Activated T-helper 2 cell treated with anti-CD3 and anti-CD28 coated beads, Interferon-gamma antibody, Interleukin-2, Interleukin-4, amounts not matched to agents 10 μg/mL and 5 μg/mL and 100 μg/mL, durations not matched to agents 14 hours and 24 hours and 36 hours (primary cell): ENCODE measurements at places on chromosomes 4 and X. TPM values are rescaled to one million over a fixed set of nuclear protein-coding genes. Genes with fewer than 3 reads are reported as not detected.

The RBM10 gene
- 65.7 and 69.2 TPM in 2 replicates for total RNA-seq

DNA sequence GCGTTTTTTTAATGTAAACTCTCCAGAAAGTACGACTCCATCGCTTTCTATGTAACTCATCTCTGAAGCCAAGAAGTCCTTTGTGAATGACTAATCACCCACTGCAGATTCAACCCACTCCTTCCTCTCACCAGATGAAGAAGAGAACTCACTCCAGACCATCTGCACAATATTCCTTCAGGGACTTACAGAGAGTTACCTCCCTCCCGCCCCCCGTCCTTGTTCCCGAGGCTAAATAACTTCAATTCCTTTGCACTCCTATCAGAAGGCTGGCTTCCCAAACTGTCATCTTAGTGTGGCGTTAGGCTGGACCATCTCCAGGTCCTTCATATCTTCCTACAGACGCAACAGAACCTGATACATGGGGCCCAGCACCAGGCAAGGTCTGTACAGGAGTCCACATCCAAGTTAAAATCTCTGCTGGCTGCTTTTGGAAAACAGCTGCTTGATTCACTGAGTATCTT, 82.4 kb downstream of the AFAP1 start:
- no peak for DNase-seq
- H3K27me3 ChIP-seq, result no peaks in the 10 kb centered on the region
- peaks cover 61% of the 10 kb centered on the region for H3K4me1 ChIP-seq
- peaks cover 46% of the 10 kb centered on the region for H3K36me3 ChIP-seq

DNA sequence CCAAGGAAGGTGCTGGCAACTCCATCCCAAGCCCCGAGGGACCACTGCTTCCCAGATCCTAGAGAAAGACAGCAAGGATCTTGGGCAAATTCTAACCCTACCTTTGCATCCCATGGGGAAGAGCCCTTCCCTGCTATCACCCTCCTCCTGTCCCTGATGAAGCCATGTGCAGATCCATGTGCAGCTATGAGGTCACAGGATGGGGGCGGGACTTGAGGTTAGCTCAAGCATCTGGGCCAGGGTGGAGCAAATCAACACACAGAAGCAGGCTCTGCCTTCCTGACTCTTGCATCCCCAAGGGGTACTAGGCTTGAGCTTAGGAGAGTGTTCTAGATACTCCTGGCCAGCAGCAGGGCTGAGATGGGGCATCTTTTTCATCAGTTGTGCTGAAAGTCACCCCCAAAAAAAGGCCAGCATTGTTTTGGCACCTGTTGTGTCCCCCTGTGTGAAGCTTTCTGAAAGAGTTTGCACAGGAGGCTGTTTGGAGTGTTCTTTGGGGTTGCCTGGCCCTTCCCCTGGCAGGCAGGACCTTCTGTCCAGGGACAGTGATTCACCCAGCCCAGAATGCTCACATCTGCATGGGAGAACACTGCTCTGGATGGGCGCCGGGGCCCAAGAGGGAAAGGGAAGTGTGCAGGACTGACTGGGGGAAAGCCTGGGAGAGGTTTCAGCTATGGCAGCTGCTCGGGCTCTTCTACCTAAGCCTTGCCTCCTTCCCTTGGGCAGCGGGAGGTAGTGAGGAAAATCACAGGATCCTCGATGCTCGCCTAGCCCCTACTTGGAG, 50.8 kb downstream of the PRPS1 start:
- no peaks in the 10 kb centered on the region for H3K27me3 ChIP-seq
- H3K4me3 ChIP-seq, result peak overlapping the region; percentile 17
- peaks cover 53% of the 10 kb centered on the region for H3K4me1 ChIP-seq
- peak; percentile 72 for DNase-seq

The OTUD6A gene
- total RNA-seq, result not detected in 2 replicates

The CYP4V2 gene
- 8.5 and 8.9 TPM in 2 replicates for total RNA-seq

GRCh38 chrX:85115252-85115651, 111.6 kb downstream of the APOOL start:
- no peak overlapping the region for H3K4me3 ChIP-seq
- H3K4me1 ChIP-seq, result no peaks in the 10 kb centered on the region
- H3K36me3 ChIP-seq, result no peaks in the 10 kb centered on the region
- no peak for DNase-seq
- no peak overlapping the region for H3K27ac ChIP-seq

- no peaks in the 10 kb centered on the region for H3K36me3 ChIP-seq
- no peak for DNase-seq
- H3K27me3 ChIP-seq, result no peaks in the 10 kb centered on the region
- H3K4me1 ChIP-seq, result no peaks in the 10 kb centered on the region
- H3K4me3 ChIP-seq, result no peak overlapping the region
These were observed 242.4 kb downstream of the ARHGAP24 start for GRCh38 chr4:85717351-85717750.

The CT55 gene
- not detected in 2 replicates for total RNA-seq

The BMP2K gene
- total RNA-seq, result 12.6 and 14.6 TPM in 2 replicates

GRCh38 chr4:53500546-53500945, 90.7 kb downstream of the LNX1 start:
- no peaks in the 10 kb centered on the region for H3K27me3 ChIP-seq
- H3K36me3 ChIP-seq, result no peaks in the 10 kb centered on the region

GRCh38 chrX:136608295-136608933, 39.5 kb upstream of the CD40LG start:
- no peak overlapping the region for H3K4me3 ChIP-seq
- H3K27me3 ChIP-seq, result no peaks in the 10 kb centered on the region
- peak overlapping the region; percentile 73 for H3K27ac ChIP-seq

- no peak overlapping the region for H3K4me3 ChIP-seq
- H3K27ac ChIP-seq, result no peak overlapping the region
- no peaks in the 10 kb centered on the region for H3K4me1 ChIP-seq
- no peaks in the 10 kb centered on the region for H3K27me3 ChIP-seq
- DNase-seq, result no peak
These were observed 15.5 kb downstream of the LONRF3 start for GRCh38 chrX:118989886-118990285.

DNA sequence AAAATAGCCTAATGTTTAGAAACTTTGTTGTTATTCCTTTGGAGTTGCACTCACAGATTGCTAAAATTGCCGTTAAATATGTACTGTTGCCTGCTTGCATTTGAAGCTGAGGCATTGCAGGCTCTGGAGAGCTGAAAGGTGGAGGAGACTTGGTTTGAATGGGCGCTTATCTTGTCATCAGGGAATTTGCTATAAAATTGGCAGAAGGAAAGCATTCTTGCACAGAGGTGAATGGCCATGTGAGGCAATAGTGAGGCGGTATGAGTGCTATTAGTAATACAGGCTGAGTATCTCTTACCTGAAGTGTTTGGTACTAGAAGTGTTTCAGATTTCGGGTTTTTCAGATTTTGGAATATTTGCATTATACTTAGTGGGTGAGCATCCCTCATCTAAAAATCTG, 41.3 kb downstream of the TRAPPC11 start:
- no peak overlapping the region for H3K4me3 ChIP-seq
- no peak overlapping the region for H3K27ac ChIP-seq
- no peak for DNase-seq
- peaks cover 75% of the 10 kb centered on the region for H3K36me3 ChIP-seq
- H3K4me1 ChIP-seq, result no peaks in the 10 kb centered on the region
- no peaks in the 10 kb centered on the region for H3K27me3 ChIP-seq

GRCh38 chr4:66688674-66689073, 856.6 kb downstream of the CENPC start:
- no peaks in the 10 kb centered on the region for H3K27me3 ChIP-seq
- no peak overlapping the region for H3K4me3 ChIP-seq
- H3K36me3 ChIP-seq, result no peaks in the 10 kb centered on the region
- no peak for DNase-seq

The RNF212 gene
- total RNA-seq, result 0.62 and 0.85 TPM in 2 replicates

The DUSP9 gene
- total RNA-seq, result 0.11 and 0.16 TPM in 2 replicates

The DMP1 gene
- total RNA-seq, result not detected in 2 replicates

- H3K4me3 ChIP-seq, result no peak overlapping the region
- H3K27ac ChIP-seq, result no peak overlapping the region
- no peak for DNase-seq
- H3K4me1 ChIP-seq, result peaks cover 10% of the 10 kb centered on the region
These were observed 52.4 kb downstream of the SCFD2 start for GRCh38 chr4:53313510-53313909.

GRCh38 chrX:9676738-9677097, 88.9 kb downstream of the GPR143 start:
- peak overlapping the region; percentile 71 for H3K27ac ChIP-seq
- no peak overlapping the region for H3K4me3 ChIP-seq
- H3K36me3 ChIP-seq, result peaks cover 78% of the 10 kb centered on the region
- no peaks in the 10 kb centered on the region for H3K27me3 ChIP-seq

The CTAG1A gene
- not detected in 2 replicates for total RNA-seq

The MXRA5 gene
- total RNA-seq, result not detected in 2 replicates

DNA sequence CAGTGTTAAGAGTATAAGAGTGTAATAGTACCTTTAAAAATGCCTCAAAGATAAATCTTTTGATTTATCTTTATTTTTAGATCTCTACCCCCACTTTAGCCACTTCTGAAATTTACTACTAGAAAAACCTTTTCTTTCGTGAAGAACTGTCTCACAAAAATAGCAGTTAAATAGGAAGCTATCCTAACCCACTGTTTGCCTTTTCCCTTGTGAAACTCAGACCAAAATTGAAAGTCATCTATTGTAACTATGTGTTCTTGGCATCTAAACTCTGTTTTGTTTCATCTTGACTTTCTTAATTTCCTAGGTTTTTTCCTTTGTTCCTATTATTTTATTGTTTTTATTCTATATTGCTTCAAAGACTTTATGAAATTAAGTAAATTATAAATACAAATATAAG, 7.8 kb upstream of the TMEM144 start:
- no peak for DNase-seq
- H3K27me3 ChIP-seq, result no peaks in the 10 kb centered on the region
- no peak overlapping the region for H3K27ac ChIP-seq
- no peaks in the 10 kb centered on the region for H3K36me3 ChIP-seq

GRCh38 chrX:153882086-153882498, 3.9 kb downstream of the L1CAM start:
- peaks cover 16% of the 10 kb centered on the region for H3K27me3 ChIP-seq
- H3K36me3 ChIP-seq, result no peaks in the 10 kb centered on the region
- H3K4me1 ChIP-seq, result peaks cover 15% of the 10 kb centered on the region
- no peak overlapping the region for H3K4me3 ChIP-seq
- H3K27ac ChIP-seq, result no peak overlapping the region

The TLR10 gene
- total RNA-seq, result not detected in 2 replicates

GRCh38 chr4:124191329-124191728, 521.2 kb downstream of the ANKRD50 start:
- H3K4me1 ChIP-seq, result no peaks in the 10 kb centered on the region
- H3K4me3 ChIP-seq, result no peak overlapping the region

DNA sequence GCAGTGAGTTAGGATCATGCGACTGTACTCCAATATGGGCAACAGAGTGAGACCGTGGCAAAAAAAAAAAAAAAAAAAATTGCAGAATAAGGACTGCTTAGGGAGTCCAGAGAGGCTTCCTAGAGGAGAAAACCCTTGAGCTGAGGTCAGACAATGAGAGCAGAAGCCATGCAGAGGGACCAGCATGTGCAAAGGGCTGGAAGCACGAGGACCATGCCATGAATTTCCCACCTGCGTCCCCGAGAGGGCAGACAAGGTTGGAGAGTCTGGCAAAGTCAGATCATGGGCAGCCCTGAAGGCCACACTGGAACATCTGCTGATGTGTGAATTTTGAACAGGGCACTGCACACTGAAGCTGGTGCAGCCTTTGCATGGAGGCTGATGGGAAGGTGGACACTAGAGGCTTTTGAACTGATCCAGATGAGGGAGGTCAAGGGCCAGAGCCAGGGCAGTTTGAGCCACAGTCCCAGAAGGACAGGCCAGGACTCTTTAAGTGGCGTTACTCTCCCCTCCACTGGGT, 6.5 kb upstream of the JAKMIP1 start:
- H3K27me3 ChIP-seq, result peaks cover 10% of the 10 kb centered on the region
- H3K4me1 ChIP-seq, result no peaks in the 10 kb centered on the region
- no peak overlapping the region for H3K4me3 ChIP-seq
- no peaks in the 10 kb centered on the region for H3K36me3 ChIP-seq

- no peak for DNase-seq
- H3K4me1 ChIP-seq, result peaks cover 3% of the 10 kb centered on the region
- H3K27me3 ChIP-seq, result no peaks in the 10 kb centered on the region
- H3K27ac ChIP-seq, result no peak overlapping the region
- H3K36me3 ChIP-seq, result peaks cover 27% of the 10 kb centered on the region
- H3K4me3 ChIP-seq, result peak overlapping the region; percentile 58
These were observed 860 bp downstream of the FAM50A start for GRCh38 chrX:154444755-154445246.

GRCh38 chr4:107349266-107349665, 313.2 kb upstream of the DKK2 start:
- DNase-seq, result no peak
- no peak overlapping the region for H3K4me3 ChIP-seq
- H3K27me3 ChIP-seq, result no peaks in the 10 kb centered on the region
- no peaks in the 10 kb centered on the region for H3K36me3 ChIP-seq
- H3K27ac ChIP-seq, result no peak overlapping the region

The GYPB gene
- not detected in 2 replicates for total RNA-seq

The GLOD5 gene
- not detected in 2 replicates for total RNA-seq

DNA sequence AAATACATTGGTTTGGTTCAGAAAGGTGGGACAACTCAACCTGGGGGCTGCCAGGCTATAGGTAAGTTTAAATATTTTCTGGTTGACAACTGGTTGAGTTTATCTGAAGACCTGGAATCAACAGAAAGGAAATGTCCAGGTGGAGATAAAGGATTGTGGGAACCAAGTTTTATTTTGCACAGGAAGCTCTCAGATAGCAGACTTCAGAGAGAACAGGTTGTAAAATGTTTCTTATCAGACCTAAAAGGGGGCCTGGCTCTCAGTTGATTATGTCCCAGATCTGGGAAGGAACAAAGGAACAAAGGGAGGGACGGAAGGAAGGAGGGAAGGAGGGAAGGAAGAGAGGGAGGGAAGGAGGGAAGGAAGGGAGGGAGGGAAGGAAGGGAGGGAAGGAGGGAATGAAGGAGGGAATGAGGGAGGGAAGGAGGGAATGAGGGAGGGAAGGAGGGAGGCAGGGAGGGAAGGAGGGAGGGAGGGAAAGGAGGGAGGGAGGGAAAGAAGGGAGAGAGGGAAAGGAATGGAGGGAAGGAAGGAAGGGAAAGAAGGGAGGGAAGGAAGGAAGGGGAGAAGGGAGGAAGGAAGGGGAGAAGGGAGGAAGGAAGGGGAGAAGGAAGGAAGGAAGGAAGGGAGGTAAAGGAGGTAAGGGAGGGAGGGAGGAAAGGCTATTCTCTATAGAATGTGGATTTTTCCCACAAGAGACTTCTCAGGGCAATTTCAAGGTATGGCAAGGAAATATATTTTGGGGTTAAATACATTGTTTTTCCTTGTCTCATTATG, 186.7 kb downstream of the DHRSX start:
- peaks cover 13% of the 10 kb centered on the region for H3K36me3 ChIP-seq
- H3K27ac ChIP-seq, result no peak overlapping the region
- H3K27me3 ChIP-seq, result no peaks in the 10 kb centered on the region
- H3K4me3 ChIP-seq, result no peak overlapping the region

The MAGEA9B gene
- not detected in 2 replicates for total RNA-seq

The CSAG1 gene
- total RNA-seq, result not detected in 2 replicates
